ENCODE measurements at places on chromosomes 3 and 15.

GRCh38 chr3:194283221-194284006 lies 67.7 kb downstream of the CPN2 start:
- no peak for DNase-seq

- no peak for DNase-seq
These were observed 148.5 kb upstream of the PDZRN3 start for GRCh38 chr3:73773233-73773632.

DNA sequence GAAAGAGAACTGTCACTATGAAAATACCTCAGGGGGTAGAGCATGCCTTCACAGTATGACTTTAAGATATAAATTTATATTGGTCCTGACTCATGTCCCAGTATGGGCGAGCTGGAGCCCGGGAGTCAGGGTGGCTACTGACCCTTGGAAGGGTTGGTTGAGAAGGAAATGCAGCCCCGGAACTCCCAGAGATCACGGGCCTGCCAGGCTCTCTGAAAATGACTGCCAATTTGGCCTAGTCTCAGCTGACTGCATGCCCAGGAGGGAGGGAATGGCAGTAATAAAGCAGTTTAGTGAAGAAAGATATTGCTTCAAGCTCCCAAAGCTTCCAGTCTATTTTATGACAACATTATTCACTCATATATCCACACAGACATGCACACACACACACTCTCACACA lies 299.0 kb downstream of the NR2F2 start:
- DNase-seq, result no peak

DNA sequence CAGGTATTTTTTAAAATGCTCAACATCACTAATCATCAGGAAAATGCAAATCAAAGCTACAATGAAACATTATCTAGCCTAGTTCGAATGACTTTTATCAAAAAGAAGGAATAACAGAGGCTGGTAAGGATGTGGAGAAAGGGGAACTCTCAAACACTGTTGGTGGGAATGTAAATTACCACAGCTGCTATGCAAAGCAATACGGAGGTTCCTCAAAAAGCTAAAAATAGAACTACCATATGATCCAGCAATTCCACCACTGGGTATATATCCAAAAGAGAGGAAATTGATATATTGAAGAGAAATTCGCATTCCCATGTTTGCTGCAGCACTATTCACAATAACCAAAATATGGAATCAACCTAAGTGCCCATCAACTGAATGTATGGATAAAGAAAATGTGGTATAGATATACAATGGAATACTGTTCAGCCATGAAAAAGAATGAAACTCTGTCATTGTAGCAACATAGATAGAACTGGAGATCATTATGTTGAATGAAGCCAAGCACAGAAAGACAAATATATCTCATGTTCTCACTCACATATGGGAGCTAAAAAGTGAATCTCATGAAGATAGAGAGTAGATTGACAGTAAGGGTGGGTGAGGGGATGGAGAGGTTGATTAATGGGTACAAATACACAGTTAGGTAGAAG lies 19.7 kb upstream of the CLN6 start:
- no peak for DNase-seq

GRCh38 chr3:25863011-25863415 lies 73.1 kb downstream of the OXSM start:
- DNase-seq, result no peak

GRCh38 chr15:101320501-101321052 lies 25.5 kb upstream of the SNRPA1 start:
- DNase-seq, result peak; percentile 84

- peak; percentile 65 for DNase-seq
These were observed 609 bp downstream of the RNF13 start for GRCh38 chr3:149813367-149814281.

GRCh38 chr3:38227989-38228388 lies 37.6 kb upstream of the SLC22A13 start:
- DNase-seq, result no peak

- DNase-seq, result no peak
These were observed 360.4 kb upstream of the CNTN6 start for GRCh38 chr3:732326-732928.

All from hematopoietic multipotent progenitor cell treated with erythropoietin and hydrocortisone succinate and interleukin-3 and kit ligand, for 6 days (in vitro differentiated cells).